ENCODE measurements at places on chromosomes 3 and 15. TPM values are rescaled to one million over a fixed set of nuclear protein-coding genes. Genes with fewer than 3 reads are reported as not detected.
A peak's percentile ranks its signal among the peaks of the same experiment; 100 is the strongest.

EPHA6 gene
- 0.51 TPM for total RNA-seq

ZMAT3 gene
- 99.0 TPM for total RNA-seq

AGBL1 gene
- total RNA-seq = not detected

TM6SF1 gene
- total RNA-seq = 5.9 TPM

DNA sequence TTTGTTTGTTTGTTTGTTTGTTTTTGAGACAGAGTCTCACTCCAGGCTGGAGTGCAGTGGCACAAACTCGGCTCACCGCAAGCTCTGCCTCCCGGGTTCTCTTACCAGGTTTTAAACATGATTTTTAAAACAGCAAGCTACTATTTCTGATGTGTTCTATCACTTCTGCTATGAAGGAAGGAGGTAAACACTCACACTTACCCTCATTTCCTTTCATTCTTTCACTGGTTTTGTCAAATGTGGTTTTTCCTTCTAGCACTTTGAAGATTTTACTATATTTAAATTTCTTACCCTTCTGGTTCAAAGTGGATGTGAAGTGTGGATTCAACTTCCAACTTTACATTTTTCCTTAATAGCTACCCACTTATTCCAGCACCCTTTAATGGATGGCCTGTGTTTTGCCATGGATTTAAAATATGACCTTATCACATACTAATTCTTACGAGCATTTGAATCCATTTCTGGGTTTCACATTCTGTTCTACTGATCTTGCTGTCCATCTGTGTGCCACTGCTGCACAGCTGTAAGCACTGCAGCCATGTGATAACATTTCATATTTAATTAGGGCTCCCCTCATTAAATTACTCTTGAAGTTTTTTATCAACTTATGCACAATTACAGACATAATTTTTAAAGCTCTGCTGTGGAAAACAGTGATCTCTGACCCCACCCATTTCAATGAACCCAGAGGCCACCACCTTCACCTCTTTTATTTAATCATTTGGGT lies 42.3 kb downstream of the TXNRD3 start:
- H3K27me3 ChIP-seq = no peaks in the 10 kb centered on the region
- peaks cover 49% of the 10 kb centered on the region for H3K36me3 ChIP-seq
- H3K27ac ChIP-seq = no peak overlapping the region
- DNase-seq = no peak
- H3K4me3 ChIP-seq = no peak overlapping the region

DNA sequence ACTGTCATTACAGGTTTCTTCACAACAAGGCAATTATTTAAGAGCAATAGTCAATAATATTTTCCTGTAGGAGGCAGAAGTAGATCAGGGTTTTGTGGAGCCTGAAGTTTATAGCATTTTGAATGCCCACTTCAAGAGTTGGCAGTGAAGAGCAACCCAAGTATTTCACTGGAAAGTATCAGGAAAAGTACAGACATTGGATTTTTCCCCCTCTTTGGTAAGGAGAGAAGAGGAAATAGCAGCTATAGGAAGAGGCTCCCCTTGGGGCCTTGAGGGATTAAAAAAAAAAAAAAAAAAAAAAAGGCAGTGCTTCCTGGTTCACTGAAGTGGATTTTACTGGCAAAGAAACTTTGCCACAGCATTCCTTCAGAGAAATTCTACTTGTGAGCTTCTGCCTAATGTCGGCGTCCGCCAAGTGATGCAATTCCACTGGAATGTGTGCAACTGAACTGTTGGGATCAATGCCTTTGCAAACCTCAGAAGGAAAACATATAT lies 5.7 kb upstream of the CNTN6 start:
- peak; percentile 88 for DNase-seq
- H3K27ac ChIP-seq = peak overlapping the region; percentile 95
- no peaks in the 10 kb centered on the region for H3K27me3 ChIP-seq
- peak overlapping the region; percentile 53 for H3K4me3 ChIP-seq

GRCh38 chr3:74531491-74531890 lies 83.0 kb downstream of the CNTN3 start:
- no peak overlapping the region for H3K4me3 ChIP-seq
- no peak for DNase-seq
- peaks cover 11% of the 10 kb centered on the region for H3K4me1 ChIP-seq
- H3K36me3 ChIP-seq = no peaks in the 10 kb centered on the region
- no peak overlapping the region for H3K27ac ChIP-seq
- H3K27me3 ChIP-seq = no peaks in the 10 kb centered on the region

GRCh38 chr3:38588371-38588971 lies 61.0 kb downstream of the SCN5A start:
- H3K36me3 ChIP-seq = no peaks in the 10 kb centered on the region
- no peak overlapping the region for H3K4me3 ChIP-seq
- H3K27ac ChIP-seq = no peak overlapping the region
- peak; percentile 79 for DNase-seq
- H3K4me1 ChIP-seq = no peaks in the 10 kb centered on the region
- H3K27me3 ChIP-seq = peaks cover 10% of the 10 kb centered on the region

DNA sequence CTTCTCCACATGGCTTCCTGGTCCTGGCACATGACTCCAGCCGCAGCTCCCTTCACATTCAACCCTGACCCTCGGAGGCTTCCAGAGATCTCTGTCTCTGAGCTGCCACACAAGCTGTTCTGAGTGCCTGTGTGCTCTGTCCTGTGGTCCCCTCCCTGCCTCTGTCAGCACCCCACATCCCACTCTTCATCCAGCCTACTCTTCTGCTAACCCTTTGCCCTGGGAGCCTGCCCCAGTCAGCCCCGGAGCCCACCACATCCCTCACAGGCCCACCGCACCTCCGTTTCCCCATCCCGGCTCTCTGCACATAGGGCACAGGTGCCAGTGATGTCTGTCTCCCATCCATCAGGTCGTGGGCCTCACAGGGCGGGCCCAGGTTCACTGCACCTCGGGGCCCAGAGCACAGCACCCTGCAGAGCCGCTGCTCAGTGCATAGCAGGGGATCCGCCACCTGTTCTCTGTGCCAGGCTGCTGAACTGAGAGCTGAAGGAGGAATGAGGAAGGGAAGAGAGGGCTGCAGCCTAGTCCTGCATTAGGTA lies 133.6 kb downstream of the UACA start:
- no peak overlapping the region for H3K27ac ChIP-seq
- H3K4me1 ChIP-seq = peaks cover 14% of the 10 kb centered on the region
- no peak overlapping the region for H3K4me3 ChIP-seq
- no peak for DNase-seq
- peaks cover 29% of the 10 kb centered on the region for H3K27me3 ChIP-seq
- H3K36me3 ChIP-seq = peaks cover 43% of the 10 kb centered on the region

DNA sequence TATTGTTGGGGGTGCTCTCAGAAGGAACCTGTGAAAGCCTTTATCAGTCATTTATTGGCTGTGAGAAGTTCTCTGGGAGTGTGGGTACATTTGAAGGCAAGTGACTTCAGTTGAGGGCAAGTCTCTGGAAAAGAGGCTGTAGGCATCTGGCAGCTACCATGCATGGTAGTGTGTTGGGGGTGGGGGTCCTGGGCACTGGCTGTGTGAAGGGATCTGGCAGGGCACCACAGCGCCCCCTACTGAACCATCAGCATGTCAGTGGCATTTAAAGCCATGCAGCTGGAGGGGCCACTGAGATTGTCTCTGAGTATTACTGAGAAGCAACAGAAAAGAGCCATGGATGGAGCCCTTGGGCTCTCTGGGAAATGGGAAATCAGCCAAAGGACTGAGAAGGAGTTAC lies 30.6 kb downstream of the CRTAP start:
- peak; percentile 62 for DNase-seq
- H3K36me3 ChIP-seq = peaks cover 33% of the 10 kb centered on the region
- no peak overlapping the region for H3K27ac ChIP-seq

- H3K4me1 ChIP-seq = peaks cover 8% of the 10 kb centered on the region
- no peaks in the 10 kb centered on the region for H3K27me3 ChIP-seq
- H3K4me3 ChIP-seq = peak overlapping the region; percentile 49
- peaks cover 2% of the 10 kb centered on the region for H3K36me3 ChIP-seq
- peak overlapping the region; percentile 42 for H3K27ac ChIP-seq
These were observed 246.2 kb downstream of the ZBTB20 start for GRCh38 chr3:114900908-114901307.

DNA sequence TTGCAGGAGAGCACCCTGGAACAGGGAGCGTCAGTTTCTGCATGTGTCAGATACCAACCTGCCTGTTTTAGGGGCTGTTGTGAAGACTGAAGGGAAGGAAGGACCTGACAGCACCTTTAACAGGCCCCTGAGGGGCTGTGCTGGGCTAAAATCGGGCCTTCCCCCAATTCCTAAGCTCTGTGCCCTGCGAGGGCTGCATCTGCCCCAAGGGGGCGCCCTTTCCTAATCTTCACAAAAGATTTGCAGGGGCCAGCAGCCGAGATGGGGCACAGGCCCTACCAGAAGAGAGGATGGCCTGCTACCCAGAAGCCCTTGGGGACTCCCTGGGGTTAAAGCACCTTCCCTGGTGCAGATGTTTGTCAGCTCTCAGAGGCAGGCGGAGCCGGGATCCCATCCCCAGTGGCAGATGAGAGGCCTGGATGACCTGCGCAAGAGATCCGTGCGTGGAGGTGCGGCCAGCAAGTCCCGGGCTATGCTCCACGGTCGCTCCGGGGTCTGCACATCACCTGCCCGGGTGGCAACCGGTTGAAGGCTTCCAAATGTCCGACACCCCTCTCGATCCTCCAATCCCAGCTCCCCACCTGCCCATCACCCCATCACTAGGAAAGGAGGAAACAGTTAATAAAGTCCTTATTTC lies 53.6 kb downstream of the RHCG start:
- H3K27me3 ChIP-seq = peaks cover 35% of the 10 kb centered on the region
- no peak overlapping the region for H3K4me3 ChIP-seq
- H3K27ac ChIP-seq = no peak overlapping the region

All from osteocyte (in vitro differentiated cells).